ENCODE measurements at places on chromosomes 4 and X.

DNA sequence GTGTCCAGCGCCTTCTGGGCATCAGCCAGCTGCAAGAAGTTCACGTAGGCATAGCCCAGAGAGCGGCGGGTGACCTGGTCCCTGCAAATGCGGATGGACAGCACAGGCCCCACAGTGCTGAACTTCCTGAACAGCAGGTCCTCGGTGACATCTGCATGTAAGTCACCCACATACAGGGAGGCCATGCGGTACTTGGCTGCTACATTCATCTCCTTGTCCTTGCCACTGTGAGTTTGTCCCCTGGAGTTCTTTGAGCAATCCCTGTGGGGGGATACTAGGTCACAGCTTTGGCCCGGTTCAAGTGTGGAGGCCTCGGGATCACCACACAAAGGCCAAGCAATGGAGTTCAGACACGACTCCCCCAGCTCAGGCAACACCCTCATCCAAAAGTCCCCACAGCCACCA, 776 bp downstream of the PABPC4L start:
- no peak for DNase-seq

GRCh38 chr4:154124539-154125255, 335.8 kb upstream of the SFRP2 start:
- no peak for DNase-seq

DNA sequence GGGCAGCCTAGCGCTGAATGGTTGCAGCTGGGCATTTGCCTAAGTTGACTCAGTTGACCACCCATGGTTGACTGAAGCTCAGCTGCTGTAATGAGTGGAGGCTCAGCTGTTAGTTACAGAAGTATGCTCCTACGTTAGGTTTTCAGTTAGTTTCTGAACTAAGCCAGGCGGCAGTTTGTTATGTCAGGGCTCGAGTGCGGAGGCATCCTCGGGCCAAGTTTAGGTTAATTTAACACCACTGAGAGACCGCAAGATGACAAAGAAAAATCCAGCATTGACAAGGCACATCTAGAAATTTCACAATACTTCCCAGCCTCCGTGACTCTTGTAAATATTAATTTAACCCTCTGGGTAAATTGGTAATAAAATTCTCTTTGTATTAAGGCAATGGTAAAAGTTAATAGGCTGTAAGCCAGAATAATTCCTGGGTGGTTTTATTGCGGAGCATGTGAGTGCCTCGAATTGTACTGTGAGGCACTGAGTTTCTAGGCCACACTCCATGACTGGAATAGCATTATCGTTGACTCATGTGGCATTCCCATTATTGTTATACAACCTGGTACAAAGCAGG, 33.1 kb upstream of the CDKN2AIP start:
- DNase-seq = no peak

DNA sequence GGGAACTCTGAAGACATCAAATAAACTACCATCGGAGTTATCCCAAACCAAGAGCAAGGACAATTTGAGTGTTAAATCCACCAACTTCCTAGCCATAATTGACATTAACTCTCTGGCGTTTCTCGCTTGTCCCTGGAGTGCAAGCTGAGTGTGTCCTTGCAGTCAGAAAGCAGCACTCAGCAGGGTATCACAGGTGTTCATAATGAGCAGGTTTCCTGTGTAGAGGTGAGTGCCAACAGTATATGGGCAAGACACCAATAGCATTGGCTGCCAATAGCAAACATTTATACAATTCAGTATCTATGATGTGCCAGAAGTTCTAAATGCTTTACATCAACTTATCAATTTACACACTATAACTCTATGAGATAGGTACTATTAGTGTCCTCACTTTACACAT, 11.2 kb downstream of the BLTP1 start:
- DNase-seq = no peak

- DNase-seq = no peak
Measured at GRCh38 chrX:37759878-37760418, 19.9 kb upstream of the CYBB start.

GRCh38 chr4:78267790-78268189, 210.7 kb downstream of the FRAS1 start:
- no peak for DNase-seq

GRCh38 chr4:155208258-155209054, at the start of gene NPY2R:
Gene NPY2R (plus strand): TSS chr4:155208636. CDS start chr4:155213940, 5,304 bp downstream.
- no peak for DNase-seq

All from activated CD4-positive, CD25-positive, alpha-beta regulatory T cell (primary cell).